Activated T-helper 2 cell treated with anti-CD3 and anti-CD28 coated beads, Interferon-gamma antibody, Interleukin-2, Interleukin-4, amounts not matched to agents 10 μg/mL and 5 μg/mL and 100 μg/mL, durations not matched to agents 14 hours and 24 hours and 36 hours (primary cell): ENCODE measurements at places on chromosomes 2 and 18.

- H3K36me3 ChIP-seq = no peaks in the 10 kb centered on the region
- H3K4me1 ChIP-seq = no peaks in the 10 kb centered on the region
- H3K27me3 ChIP-seq = no peaks in the 10 kb centered on the region
- H3K4me3 ChIP-seq = no peak overlapping the region
- no peak overlapping the region for H3K27ac ChIP-seq
Measured at GRCh38 chr2:124884315-124884714, 859.2 kb downstream of the CNTNAP5 start.

DNA sequence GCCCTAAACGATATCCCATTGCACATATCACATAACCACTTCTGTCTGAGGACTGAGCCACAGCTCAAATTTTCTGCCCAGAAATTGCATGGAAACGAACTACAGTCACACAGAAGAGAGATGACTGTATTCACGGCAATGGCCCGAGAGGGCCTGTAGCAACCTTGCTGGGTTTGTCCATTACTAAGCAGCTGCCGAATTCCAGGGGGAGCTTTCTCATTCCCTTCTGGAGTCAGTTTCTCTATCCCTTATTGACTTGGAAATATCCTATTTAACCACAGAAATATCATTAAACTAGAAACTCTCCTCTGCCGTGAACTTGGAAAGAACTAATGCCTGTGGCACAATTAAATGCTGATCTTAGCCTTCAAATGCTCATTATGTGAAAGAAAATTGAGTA is 183.9 kb downstream of the DNER start:
- no peaks in the 10 kb centered on the region for H3K4me1 ChIP-seq
- no peaks in the 10 kb centered on the region for H3K36me3 ChIP-seq
- no peak overlapping the region for H3K4me3 ChIP-seq
- no peak for DNase-seq
- H3K27me3 ChIP-seq = no peaks in the 10 kb centered on the region

DNA sequence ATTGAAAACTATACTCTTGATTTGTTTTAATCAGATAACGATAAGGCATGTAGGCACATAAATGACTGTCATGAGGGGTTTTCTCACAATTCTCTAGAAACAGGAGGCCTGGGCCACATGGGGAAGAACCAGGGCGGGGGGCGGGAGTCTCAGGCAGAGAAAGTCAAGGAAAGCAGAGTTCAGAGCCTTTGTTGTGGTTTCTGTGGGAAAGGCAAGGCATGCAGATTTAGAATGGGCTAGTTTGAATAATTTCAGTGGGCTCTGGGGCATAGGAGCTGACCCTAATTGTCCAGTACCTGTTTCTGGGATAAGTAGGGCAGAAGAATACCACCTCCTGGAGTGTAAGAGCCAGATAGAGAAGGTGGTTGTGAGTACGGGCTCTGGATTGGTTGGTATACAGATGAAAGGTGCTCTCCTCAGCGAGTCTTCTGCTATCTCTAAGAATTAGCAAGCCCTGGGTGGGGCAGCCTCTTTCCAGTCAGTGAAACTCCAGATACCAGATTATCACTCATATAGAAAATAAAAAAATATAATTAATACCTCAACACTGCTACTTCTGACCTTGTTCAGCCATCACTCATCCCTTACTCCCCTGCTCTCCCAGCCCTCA is 41.5 kb upstream of the CYRIA start:
- H3K36me3 ChIP-seq = no peaks in the 10 kb centered on the region
- no peak for DNase-seq
- no peak overlapping the region for H3K27ac ChIP-seq
- no peak overlapping the region for H3K4me3 ChIP-seq
- peaks cover 1% of the 10 kb centered on the region for H3K27me3 ChIP-seq

DNA sequence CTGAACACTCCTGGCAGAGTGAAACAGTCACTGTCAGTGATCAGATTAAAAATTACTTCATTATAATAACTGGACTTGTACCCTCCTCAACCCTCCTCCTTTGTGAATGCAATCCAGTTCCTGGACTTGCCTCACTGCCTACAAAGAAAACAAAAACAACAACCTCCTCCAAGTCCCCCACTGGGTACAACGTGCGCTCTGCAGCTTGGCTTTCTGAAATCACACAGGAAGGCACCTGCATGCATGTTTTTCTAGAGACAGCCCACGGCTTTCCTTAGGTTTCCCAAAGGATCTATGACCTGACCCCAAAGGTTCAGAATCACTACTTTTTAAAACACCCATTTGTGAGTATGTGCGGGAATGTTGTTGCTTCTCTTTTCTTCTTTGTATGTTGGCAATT is 61.4 kb upstream of the TUBA3E start:
- H3K4me3 ChIP-seq = no peak overlapping the region
- H3K36me3 ChIP-seq = no peaks in the 10 kb centered on the region
- DNase-seq = no peak

GRCh38 chr18:75162467-75162866 is 46.5 kb downstream of the PTGR3 start:
- H3K36me3 ChIP-seq = no peaks in the 10 kb centered on the region
- H3K27me3 ChIP-seq = peaks cover 8% of the 10 kb centered on the region
- H3K4me1 ChIP-seq = peaks cover 9% of the 10 kb centered on the region
- no peak overlapping the region for H3K4me3 ChIP-seq

GRCh38 chr2:240847817-240848216 is 20.8 kb upstream of the AGXT start:
- DNase-seq = no peak
- H3K4me1 ChIP-seq = no peaks in the 10 kb centered on the region
- H3K27ac ChIP-seq = no peak overlapping the region
- H3K4me3 ChIP-seq = no peak overlapping the region

GRCh38 chr2:26845021-26845420 is 2.9 kb upstream of the DPYSL5 start:
- H3K27me3 ChIP-seq = peaks cover 40% of the 10 kb centered on the region
- DNase-seq = no peak
- H3K36me3 ChIP-seq = no peaks in the 10 kb centered on the region
- H3K27ac ChIP-seq = no peak overlapping the region

DNA sequence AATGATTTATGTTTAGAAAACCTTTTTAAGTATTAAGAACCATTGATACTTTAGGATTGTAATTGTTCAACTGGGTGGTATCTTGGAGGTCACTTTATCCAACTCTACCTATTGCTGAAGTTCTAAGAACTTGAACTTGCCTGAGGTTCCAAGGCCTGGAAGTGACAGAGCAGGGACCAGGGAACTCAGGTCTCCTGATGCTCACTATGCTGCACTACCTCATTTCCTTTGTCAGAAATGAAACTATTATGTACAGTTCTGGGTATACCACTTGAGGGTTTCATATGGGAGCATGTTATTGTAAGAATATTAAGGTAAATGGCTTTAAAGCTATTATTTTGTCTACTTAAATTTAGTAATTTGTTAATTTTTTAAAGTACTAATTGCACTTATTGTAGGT is 3.0 kb downstream of the MBD5 start:
- H3K36me3 ChIP-seq = no peaks in the 10 kb centered on the region
- peak overlapping the region; percentile 84 for H3K27ac ChIP-seq
- H3K4me3 ChIP-seq = peak overlapping the region; percentile 47
- DNase-seq = no peak

GRCh38 chr18:3225588-3225987 is 5.8 kb upstream of the MYOM1 start:
- peaks cover 10% of the 10 kb centered on the region for H3K4me1 ChIP-seq
- no peak overlapping the region for H3K4me3 ChIP-seq
- DNase-seq = no peak
- no peak overlapping the region for H3K27ac ChIP-seq

DNA sequence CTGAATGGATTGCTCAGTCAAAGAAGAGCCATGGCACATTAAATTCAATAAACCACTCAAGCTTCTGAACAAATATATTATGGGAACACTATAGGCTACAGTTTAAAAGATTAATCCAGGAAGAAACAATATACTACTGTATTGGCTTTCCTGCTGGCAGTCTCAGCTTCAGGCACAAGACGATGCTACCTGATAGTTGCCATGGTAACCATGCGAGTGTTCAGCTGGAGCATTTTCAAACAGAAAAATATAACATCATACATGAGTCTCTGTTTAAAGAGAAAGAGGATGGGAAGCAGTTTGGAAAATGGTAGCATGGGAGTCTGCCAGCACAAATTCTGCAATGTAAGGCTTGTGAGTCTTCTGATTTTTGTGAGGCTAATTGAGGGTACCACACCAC is 65.9 kb upstream of the CPO start:
- H3K27me3 ChIP-seq = peaks cover 12% of the 10 kb centered on the region
- H3K27ac ChIP-seq = no peak overlapping the region
- no peak for DNase-seq
- H3K36me3 ChIP-seq = no peaks in the 10 kb centered on the region
- H3K4me3 ChIP-seq = no peak overlapping the region

- H3K27me3 ChIP-seq = peaks cover 44% of the 10 kb centered on the region
- peaks cover 11% of the 10 kb centered on the region for H3K4me1 ChIP-seq
- no peak for DNase-seq
- no peaks in the 10 kb centered on the region for H3K36me3 ChIP-seq
- H3K27ac ChIP-seq = peak overlapping the region; percentile 4
- H3K4me3 ChIP-seq = peak overlapping the region; percentile 73
Measured at GRCh38 chr2:176554101-176555048, 285.1 kb downstream of the MTX2 start.

GRCh38 chr2:40279482-40279881 is 172.4 kb downstream of the SLC8A1 start:
- no peaks in the 10 kb centered on the region for H3K4me1 ChIP-seq
- H3K27ac ChIP-seq = no peak overlapping the region
- H3K36me3 ChIP-seq = no peaks in the 10 kb centered on the region

DNA sequence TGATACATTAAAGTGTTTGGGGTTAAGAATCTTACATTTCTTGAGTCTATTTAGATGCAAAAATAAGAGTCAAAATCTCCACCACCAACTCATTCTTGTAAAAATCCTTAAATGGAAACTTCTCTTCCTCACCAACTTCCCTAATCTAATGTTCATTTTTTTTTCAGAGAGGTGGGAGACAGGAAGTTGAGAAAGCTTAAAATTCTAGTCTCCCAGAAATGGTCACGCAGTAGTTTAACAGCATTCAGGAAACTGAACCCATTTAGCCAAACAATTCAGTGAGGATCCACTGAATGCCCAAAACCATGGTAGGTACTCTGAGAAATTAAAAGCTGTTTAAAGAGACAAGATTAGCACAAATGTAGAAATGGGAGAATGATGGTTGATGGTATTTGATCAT is 69.0 kb downstream of the TXNL1 start:
- H3K27me3 ChIP-seq = peaks cover 3% of the 10 kb centered on the region
- no peaks in the 10 kb centered on the region for H3K36me3 ChIP-seq
- DNase-seq = no peak
- H3K27ac ChIP-seq = no peak overlapping the region
- H3K4me3 ChIP-seq = no peak overlapping the region
- H3K4me1 ChIP-seq = no peaks in the 10 kb centered on the region

- no peaks in the 10 kb centered on the region for H3K36me3 ChIP-seq
- H3K27me3 ChIP-seq = peaks cover 91% of the 10 kb centered on the region
- no peak overlapping the region for H3K27ac ChIP-seq
- no peak overlapping the region for H3K4me3 ChIP-seq
- DNase-seq = no peak
Measured at GRCh38 chr2:70902579-70902978, 33.1 kb upstream of the ATP6V1B1 start.

GRCh38 chr2:39933196-39933595 is 154.1 kb upstream of the THUMPD2 start:
- peaks cover 89% of the 10 kb centered on the region for H3K36me3 ChIP-seq
- DNase-seq = no peak
- H3K4me3 ChIP-seq = no peak overlapping the region
- no peaks in the 10 kb centered on the region for H3K27me3 ChIP-seq

DNA sequence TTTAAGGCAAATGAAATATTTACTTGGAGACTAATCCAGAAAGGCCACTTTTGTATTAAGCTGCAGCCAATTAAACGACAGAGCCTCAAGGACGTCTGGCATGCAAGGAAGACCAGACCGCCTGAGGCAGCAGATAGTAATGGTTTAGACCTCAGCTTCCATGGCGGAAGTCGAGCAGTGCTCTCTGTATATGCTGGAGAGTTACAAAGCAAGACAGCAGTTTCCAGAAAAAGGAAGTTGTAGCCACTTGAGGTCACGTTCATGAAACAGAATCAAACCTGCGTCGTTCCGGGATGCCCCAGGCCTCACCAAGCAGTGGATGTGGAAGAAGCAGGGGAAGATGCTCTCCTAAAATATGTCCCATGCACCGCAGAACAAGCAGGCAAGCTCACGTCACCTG is 142.0 kb downstream of the PTGR3 start:
- no peak for DNase-seq
- H3K36me3 ChIP-seq = no peaks in the 10 kb centered on the region
- no peaks in the 10 kb centered on the region for H3K27me3 ChIP-seq
- H3K4me1 ChIP-seq = peaks cover 19% of the 10 kb centered on the region
- H3K4me3 ChIP-seq = no peak overlapping the region

DNA sequence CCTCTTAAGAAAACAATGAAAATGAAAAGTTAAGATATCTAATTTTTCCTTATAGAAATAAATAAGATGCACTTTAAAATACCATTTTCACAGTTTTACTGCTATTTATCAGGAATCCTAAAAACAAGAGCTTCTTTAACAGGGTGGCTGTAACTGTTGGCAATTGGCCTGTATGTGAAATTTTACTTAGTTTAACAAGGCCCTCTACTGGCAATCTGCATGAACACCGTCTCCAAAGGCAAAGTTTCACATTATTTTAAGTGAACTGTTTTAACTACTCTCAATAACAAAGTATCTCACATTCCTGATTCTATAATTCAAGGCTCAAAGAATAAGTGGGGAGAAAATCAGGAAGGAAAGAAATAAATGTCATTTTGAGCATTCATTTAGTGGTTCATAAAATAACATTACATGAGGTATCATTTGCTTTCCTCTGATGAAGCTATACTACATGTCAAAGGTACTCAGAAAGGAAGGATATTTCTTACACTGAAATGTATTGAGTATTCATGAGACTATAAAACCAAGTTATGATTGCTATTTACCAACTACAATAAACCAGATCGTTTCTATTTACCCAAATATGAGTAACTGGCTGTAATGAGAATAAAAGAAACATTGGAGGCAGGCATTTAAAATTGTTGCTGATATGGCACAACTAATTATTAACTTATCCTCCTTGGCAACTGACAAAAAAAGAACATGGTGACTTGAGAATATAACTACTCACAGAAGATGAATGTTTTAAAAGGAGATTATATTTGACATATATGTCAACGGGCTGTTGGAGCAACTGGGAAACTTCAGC is 7.0 kb downstream of the NCKAP5 start:
- DNase-seq = no peak
- H3K4me3 ChIP-seq = no peak overlapping the region
- no peaks in the 10 kb centered on the region for H3K27me3 ChIP-seq
- H3K36me3 ChIP-seq = no peaks in the 10 kb centered on the region
- no peak overlapping the region for H3K27ac ChIP-seq

DNA sequence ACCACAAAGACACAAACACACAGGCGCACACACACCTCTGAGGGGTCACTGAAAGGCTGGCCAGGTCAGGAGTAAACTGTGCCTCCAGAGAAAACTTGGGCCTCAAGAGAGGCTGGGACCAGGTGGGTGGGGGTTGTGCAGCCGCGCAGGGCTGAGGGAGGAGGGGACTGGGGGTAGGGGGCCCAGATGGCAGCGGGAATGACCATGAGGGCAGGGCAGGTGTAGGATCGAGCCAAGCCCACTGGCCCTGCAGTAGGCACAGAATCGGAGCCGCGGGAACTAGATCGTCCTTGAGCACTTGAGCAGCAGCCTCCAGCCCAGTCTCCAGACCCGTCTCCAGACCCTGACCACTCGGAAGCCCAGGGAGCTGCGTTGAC is 36.8 kb downstream of the ANKMY1 start:
- no peaks in the 10 kb centered on the region for H3K4me1 ChIP-seq
- no peaks in the 10 kb centered on the region for H3K27me3 ChIP-seq
- peaks cover 52% of the 10 kb centered on the region for H3K36me3 ChIP-seq
- no peak overlapping the region for H3K4me3 ChIP-seq

- no peak overlapping the region for H3K4me3 ChIP-seq
- no peak for DNase-seq
- no peak overlapping the region for H3K27ac ChIP-seq
- no peaks in the 10 kb centered on the region for H3K36me3 ChIP-seq
- H3K4me1 ChIP-seq = peaks cover 14% of the 10 kb centered on the region
- H3K27me3 ChIP-seq = no peaks in the 10 kb centered on the region
Measured at GRCh38 chr2:213288913-213289700, 4.8 kb downstream of the SPAG16 start.
